ENCODE measurements at places on chromosomes 5 and 9. TPM values are rescaled to one million over a fixed set of nuclear protein-coding genes. Genes with fewer than 3 reads are reported as not detected.

IZUMO3 gene
- total RNA-seq: not detected

MORN5 gene
- total RNA-seq: not detected

ISL1 gene
- not detected for total RNA-seq

CFAP157 gene
- 0.06 TPM for total RNA-seq

C5 gene
- 14.2 TPM for total RNA-seq

MVB12B gene
- total RNA-seq: 7.8 TPM

GDNF gene
- total RNA-seq: not detected

EFCAB9 gene
- total RNA-seq: not detected

GRXCR2 gene
- total RNA-seq: not detected

ZNF366 gene
- not detected for total RNA-seq

OR1J2 gene
- not detected for total RNA-seq

LURAP1L gene
- total RNA-seq: 13.9 TPM

ESM1 gene
- total RNA-seq: not detected

TTC16 gene
- total RNA-seq: not detected

SPACA9 gene
- 3.8 TPM for total RNA-seq

HTR4 gene
- total RNA-seq: not detected

NEUROG1 gene
- not detected for total RNA-seq

EEIG1 gene
- total RNA-seq: 68.8 TPM

ENTREP1 gene
- 0.58 TPM for total RNA-seq

EFNA5 gene
- total RNA-seq: 20.0 TPM

CDKN2B gene
- not detected for total RNA-seq

CD14 gene
- total RNA-seq: 4.0 TPM

DMGDH gene
- not detected for total RNA-seq

STARD4 gene
- total RNA-seq: 6.2 TPM

GPX8 gene
- total RNA-seq: 49.4 TPM

PLAC8L1 gene
- total RNA-seq: 0.49 TPM

TGFBR1 gene
- total RNA-seq: 35.3 TPM

ANGPTL2 gene
- not detected for total RNA-seq

CER1 gene
- total RNA-seq: not detected

DMRT3 gene
- total RNA-seq: not detected

LCP2 gene
- not detected for total RNA-seq

CCL27 gene
- total RNA-seq: not detected

KIF24 gene
- 4.1 TPM for total RNA-seq

NR2F1-AS1 gene
- total RNA-seq: 3.8 TPM

SV2C gene
- total RNA-seq: not detected

GRIA1 gene
- total RNA-seq: not detected

FCN2 gene
- not detected for total RNA-seq

TOMM5 gene
- total RNA-seq: 329 TPM

DNAI1 gene
- not detected for total RNA-seq

ERCC8 gene
- 21.7 TPM for total RNA-seq

CBY3 gene
- not detected for total RNA-seq

C9orf40 gene
- 11.3 TPM for total RNA-seq

NDUFA8 gene
- total RNA-seq: 104 TPM

MAN1B1 gene
- 52.7 TPM for total RNA-seq

ARSI gene
- 44.0 TPM for total RNA-seq

CLK4 gene
- 11.0 TPM for total RNA-seq

ARHGEF37 gene
- 1.3 TPM for total RNA-seq

SPINK1 gene
- total RNA-seq: 0.37 TPM

SLC34A1 gene
- total RNA-seq: not detected

DOCK2 gene
- total RNA-seq: 3.5 TPM

LHX2 gene
- total RNA-seq: 4.6 TPM

ABO gene
- total RNA-seq: not detected

SHLD3 gene
- total RNA-seq: 2.8 TPM

NR2F1 gene
- 5.2 TPM for total RNA-seq

SNCAIP gene
- total RNA-seq: not detected
